Thymus (tissue), 14 donors: ENCODE measurements at places on chromosomes 6 and 20. TPM values are rescaled to one million over a fixed set of nuclear protein-coding genes. Genes with fewer than 3 reads are reported as not detected.

- DNase-seq = no peak
These were observed 23.6 kb downstream of the BNIP5 start for GRCh38 chr6:36312854-36313648.

DNA sequence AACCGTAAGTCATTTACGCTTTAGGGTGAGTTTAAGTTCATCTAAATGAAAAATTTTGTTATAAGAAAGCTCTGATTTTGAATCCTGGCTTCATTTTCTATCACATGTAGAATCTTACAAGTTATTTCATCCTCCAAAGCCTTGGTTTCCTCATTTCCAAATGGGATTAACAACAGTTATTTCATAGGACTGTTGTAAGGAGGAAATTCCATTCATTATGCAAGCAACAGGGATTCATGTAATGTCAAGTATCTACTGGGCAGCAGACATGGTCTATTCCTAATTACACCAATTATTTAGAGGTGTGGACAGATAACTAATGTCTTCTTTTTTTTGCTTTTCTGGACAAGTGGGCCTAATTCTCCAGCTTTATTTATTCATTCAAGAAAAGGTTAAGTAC lies 154.0 kb downstream of the PDSS2 start:
- DNase-seq = no peak

DNA sequence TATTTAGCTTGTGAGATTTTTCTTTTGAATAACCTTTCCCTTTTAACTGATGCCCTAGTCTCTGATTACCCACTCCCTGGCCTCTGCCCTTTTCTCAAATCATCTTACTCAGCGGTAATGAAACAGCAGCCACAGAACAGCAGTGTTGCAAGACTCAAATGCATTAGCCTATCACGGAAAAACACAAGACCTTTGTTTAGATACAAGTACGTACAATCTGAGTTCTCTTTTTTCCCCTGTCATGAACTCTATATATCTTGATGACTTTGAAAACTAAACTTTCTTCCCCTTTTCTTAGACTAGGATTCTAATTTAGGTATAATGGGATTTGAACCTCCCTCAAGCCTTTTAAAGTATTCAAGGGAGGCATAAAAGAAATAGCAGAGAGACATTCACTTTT lies 1034.9 kb downstream of the EYS start:
- no peak for DNase-seq

SSR1 gene
- total RNA-seq = 56.9 TPM

GRCh38 chr6:99344289-99344688 lies 5.2 kb downstream of the FAXC start:
- no peak for DNase-seq

NOX3 gene
- not detected for total RNA-seq

AIF1 gene
- total RNA-seq = 558 TPM
